ENCODE measurements at places on chromosomes 5 and 9.

- no peak for DNase-seq
Measured at GRCh38 chr9:84238652-84239051, 101.9 kb downstream of the SLC28A3 start.

DNA sequence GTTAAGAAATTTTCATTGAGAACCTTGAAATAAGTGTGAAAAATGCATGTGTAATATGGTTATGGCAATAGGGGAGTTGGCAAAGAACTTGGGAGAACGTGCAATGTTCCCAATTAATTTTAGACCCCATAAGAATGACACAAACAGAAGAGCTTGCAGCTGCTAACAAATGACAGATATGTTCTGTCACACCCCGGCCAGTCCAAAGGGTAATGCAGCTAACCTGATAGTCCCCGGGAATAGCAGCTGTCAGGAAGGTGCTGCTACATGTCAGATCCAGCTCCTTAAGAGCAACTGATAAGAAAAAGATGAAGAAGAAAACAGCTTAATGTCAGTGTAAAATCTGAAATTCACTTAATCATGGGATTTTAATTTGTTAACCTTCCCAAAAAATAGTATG is 30.4 kb downstream of the SEMA5A start:
- no peak for DNase-seq

DNA sequence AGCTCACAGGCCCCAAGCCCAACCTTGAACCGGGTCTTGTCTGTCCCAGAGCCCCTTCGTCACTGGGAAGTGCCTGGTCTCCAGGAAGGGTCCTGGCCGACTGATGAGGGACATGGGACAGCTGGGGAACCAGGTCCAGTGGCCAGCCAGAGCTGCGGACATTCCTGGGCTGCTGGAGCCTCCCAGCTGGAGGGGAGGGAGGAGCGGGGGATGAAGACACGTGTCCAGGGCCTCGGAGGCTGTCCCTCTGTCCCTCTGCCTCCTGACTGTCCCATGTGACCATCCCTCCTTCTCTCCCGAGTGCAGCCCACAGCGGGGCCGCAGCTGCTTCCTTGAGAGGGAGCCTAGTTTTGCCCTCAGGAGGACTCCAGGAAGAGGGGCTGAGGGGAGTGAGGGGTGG is 41.7 kb upstream of the UBAC1 start:
- no peak for DNase-seq

DNA sequence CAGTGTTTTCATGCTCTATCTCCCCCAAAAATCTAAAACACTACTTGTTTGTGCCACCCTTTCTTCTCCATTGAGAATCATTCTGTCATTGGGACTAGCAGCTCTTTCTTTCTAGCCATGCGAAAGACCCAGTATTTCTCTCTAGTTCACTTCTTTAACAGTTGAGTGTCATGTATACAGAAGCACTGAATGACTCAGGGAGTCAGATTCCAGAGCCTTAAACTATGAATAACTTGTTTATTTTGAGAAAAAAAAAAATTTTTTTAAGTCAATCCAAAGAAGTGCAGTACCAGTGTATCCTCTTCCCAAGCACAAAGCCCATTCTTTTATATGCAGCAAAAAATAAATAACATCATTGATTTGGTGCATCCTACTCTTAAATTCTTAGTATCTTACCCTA is 415.4 kb upstream of the GRAMD2B start:
- no peak for DNase-seq

- no peak for DNase-seq
Measured at GRCh38 chr5:113127021-113127420, 150.4 kb downstream of the DCP2 start.

DNA sequence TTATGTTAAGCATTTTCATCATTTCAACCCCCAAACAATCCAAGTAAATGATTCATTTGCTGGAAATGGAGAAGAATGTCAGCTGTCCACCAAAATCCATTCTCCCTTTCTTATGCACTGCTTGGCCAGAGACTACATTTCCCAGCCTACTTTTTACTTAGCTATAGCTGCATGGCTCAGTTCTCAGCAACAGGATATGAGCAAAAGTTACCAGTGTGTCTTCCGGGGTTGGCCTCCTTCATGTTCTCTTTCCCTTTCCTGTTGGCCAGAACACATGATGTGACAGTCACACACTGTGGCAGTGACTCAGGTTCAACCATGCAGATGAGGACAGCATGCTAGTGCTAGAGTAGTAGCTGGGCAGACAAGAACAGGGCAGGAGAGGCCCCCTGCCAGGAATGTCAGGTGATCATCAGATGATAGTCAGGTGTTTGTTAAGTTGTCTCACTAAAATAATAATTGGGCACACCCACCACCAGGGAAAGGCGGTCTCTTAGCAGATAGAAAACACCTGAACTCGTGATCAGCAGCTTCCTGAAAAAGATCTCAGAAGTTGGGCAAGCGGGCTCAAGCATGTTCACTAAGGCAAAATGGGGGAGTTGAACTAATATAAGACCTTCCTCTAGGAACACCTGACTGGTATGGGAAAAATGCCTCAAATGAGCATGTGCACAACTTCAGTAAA is 12.2 kb downstream of the GPR150 start:
- no peak for DNase-seq

DNA sequence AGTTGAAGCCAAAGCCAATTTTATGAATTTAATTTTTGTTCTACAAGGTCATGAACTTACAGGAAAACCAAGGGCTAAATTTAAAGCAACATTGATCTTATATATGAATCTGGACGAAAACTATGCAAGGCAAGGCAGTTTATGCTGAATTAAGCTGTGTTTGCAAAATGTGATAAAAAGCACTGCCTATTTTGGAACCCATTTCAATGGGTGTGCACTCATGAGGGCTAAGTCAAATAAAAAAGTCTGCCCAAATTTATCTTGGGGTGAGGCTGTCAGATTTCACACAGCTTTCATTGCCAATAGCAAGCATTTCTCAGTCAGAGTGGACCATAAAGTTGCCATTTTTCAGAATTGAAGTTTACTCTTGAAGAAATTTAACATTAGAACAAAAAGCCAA is 199.9 kb downstream of the LURAP1L start:
- no peak for DNase-seq

GRCh38 chr5:76149636-76150035 is 66.5 kb downstream of the SV2C start:
- no peak for DNase-seq

DNA sequence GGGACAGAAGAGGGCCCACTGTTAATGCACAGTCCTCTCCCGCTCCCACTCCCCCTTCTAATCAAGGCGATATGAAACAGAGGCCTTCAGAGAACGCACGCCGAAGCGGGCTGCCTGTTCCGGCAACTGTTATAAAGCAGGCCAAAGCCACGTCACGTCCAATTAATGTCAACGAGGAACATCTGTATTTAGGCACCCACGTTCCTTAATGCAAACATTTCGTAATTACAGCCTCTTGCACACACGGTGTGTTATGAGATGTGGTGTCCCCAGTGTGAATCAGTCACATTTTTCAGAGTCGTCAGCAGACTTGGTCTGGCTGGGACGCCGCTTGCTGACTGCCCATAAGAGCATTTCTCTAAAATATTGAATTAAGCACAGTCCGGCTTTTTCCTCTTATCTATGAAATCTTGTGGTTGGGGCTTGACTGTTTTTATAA is 339.0 kb downstream of the NSG2 start:
- DNase-seq = no peak

- no peak for DNase-seq
Measured at GRCh38 chr9:2181792-2182191, 166.6 kb downstream of the SMARCA2 start.

- DNase-seq = no peak
Measured at GRCh38 chr9:109972026-109972882, 192.3 kb downstream of the PALM2AKAP2 start.

DNA sequence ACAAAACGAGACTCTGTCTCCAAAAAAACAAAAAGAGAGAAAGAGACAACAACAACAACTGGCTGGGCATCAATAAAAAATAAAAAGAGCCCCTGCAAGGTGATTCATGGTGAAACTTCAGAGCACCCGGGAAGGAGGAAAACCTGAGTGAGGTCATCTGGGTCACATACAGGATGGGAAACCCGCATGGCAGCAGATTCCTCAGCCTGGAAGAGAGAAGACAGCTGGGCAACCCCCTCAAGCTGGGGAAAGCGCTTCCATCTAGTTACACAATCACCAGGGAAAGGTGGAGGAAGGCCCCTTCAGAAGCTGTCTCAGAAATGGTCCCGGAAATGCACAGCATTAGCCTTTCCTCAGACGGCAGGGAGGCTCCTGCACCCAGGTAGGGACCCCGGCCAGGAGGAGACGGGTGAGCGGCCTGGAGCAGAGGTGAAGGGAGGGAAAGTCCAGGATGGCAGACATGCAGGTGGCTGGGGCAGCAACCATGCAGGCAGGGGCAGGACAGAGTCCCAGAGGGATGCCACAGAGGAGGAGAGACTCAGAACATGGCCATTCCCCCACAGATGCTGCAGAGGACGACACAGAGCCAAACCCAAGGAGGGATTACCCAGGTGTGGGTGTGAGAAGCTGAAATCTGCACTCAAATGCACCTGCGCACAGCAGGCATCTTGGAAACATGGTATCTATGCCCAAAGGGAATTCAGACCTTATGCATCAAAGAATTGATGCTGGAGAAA is 29.4 kb downstream of the CAMSAP1 start:
- DNase-seq = no peak

- DNase-seq = no peak
Measured at GRCh38 chr5:40354171-40354570, 325.5 kb upstream of the PTGER4 start.

DNA sequence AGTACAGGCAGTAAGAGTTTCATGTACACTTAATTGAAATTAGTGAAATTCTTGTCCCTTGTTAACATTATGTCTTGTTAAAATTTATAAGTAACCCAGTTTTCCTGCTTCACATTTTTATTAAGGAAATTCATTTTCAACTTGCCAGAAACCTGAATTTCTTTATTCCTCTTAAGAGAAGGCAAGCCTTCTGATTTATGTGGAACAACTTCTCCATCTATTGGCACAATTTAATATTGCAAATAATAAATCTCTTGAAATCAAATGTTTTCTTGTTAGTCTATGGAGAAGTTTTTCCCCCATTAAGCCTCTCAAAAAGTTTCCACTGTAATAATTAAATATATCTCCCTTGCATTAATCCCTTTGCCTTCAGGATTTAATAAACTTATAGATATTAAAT is 33.8 kb upstream of the ACO1 start:
- no peak for DNase-seq

- DNase-seq = no peak
Measured at GRCh38 chr5:150138551-150139265, 16.9 kb downstream of the PDGFRB start.

GRCh38 chr5:167284222-167284890 is 1007.1 kb upstream of the WWC1 start:
- DNase-seq = no peak

DNA sequence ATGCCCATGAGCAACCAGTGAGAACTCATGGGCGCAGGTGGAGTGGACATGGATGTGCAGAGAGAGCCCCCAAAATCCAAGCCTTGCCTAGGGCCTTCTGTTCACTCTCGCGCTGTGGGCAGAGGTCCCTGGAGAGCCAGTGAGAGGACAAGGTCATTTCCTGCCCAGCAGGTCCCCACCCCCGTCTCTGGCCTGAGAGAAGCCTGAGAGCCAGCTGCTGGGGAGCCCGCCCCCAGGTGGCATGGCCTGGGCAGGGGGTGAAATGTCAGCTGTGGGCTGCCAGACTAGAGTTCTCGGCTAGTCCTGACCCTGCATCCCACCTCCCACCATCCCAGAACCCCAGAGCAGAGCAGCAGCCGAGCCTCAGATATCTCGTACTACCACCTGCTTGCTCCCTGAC is 85.3 kb downstream of the BARX1 start:
- no peak for DNase-seq

GRCh38 chr5:157903117-157903450 is 44.1 kb upstream of the CLINT1 start:
- DNase-seq = no peak
